ENCODE measurements at places on chromosomes 16 and 17.

GRCh38 chr16:13306161-13306995, 405.0 kb downstream of the SHISA9 start:
- DNase-seq, result no peak

DNA sequence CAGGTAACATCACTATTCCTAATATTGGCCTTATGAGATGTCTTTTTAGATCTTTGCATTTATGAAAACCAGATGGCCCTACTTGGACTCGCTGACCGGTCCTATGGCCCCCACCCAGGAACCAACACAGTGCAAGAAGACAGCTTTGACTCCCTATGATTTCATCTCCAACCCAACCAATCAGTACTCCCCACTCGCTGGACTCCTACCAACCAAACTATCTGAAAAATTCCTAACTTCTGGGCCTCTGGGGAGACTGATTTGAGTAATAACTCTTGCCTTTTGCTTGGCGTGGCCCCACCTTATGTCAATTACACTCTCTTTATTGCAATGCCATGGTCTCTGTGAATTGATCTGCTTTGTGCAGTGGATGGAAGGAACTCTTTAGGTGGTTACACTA, 828.9 kb downstream of the CDH11 start:
- DNase-seq, result no peak

DNA sequence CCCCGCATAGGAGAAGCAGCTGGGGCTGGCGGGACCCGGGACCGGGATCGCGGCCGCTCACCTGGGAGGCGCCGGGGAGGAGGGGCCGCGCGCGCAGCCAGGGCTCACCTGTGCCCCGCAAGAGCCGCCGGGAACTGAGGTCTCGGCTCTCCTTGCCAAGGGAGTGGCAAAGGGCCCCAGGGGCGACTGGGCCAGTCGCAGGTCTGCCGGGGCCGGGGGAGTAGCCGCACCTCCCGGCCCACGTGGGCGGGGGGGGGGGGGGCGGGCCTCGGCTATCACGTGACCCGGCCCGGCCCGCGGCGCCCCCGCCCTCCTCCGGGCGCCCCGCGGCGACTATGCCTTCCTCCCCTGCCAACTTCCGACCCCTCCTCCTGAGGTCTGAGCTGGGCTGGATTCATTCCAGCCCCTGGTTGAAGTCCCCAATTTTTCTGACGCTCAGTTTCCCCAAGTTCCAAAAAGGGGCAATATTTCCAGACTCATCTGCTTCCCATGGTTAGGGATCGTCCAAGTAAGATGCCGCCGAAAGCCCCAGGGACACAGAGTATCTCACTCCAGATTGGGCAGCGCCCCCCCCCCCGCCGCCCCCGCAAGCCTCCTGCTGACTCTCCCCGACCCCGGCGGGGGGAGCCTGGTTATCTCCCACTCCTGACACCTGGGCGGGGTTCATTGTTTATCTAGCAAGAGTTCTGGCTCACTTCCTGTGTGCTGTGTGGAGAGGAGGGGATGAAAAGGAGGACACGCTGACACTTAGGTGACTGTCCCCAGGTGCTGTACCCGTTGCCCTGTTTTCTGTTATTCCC, at the start of gene TMC6:
Gene TMC6, minus strand, starts transcription at position 205 of the 800 bp plus-strand sequence. CDS start 1,923 bp downstream, outside the sequence.
- peak; percentile 83 for DNase-seq

- DNase-seq, result no peak
These were observed 5.9 kb upstream of the RAB40C start for GRCh38 chr16:583815-584591.

GRCh38 chr17:76248013-76248782, 7.9 kb upstream of the RNF157 start:
- DNase-seq, result no peak

DNA sequence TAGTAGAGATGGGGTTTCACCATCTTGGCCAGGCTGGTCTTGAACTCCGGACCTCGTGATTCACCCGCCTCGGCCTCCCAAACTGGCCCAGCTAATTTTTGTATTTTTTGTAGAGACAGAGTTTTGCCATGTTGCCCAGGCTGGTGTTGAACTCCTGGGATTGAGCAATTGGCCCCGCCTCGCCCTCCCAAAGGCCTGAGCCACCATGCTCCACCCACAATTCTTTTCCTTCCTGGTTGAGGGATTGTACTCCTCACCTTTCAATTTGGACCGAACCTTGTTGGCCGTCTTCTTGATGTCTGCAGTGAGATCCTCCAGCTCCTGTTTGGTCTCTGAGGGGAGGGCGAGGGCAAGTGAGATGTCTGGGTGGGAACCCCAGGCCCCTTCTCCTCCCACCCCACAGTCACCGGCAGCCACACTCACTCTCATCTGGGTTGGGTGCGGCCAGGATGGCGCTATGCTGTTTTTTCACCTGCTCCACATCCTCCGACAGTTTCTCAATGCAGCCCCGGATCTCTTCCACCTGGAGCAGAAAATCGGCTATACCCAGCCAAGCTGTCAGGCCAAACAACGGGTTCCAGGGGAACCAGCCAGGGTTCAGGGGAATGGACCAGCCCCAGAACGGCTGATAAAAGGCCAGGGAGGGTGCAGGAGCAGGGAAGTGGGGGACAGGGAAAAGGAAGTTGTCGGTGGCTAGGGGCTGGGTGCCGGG, 9.6 kb downstream of the STX1B start:
- no peak for DNase-seq

DNA sequence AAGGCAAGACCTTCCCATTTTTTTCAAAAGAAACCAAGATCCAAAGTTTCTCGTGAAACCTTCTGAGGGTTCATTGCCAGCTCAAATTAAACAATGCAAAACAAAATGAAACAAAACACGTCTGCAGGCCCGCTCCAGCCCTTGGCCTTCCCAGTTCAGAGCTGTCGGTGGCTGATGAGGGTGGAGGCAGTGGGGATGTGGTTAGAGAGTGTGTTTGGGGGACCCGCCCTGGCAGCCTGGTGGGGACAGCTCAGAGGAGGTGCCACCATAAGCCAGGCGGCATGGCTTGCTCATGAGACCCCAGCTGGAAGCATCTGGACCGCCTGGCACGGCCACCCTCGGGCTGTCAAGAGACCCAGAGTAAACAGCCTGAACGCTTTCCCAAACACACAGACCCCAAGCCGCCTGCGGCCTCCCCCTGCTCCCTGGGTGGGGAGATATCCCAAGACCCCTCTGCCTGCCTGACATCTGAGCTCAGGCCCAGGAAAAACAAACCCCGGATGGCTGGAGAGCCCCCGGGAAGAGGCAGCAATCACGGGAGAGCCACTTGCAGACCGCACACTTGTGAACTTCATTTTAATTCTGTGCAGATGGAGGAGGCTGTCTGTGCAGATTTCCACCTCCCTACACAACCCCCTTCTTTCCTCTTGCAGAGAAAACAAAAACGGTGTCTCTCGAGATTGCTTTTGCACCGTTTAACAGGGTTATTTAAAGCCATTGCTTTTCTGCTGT, 35.4 kb upstream of the LITAF start:
- DNase-seq, result peak; percentile 65

DNA sequence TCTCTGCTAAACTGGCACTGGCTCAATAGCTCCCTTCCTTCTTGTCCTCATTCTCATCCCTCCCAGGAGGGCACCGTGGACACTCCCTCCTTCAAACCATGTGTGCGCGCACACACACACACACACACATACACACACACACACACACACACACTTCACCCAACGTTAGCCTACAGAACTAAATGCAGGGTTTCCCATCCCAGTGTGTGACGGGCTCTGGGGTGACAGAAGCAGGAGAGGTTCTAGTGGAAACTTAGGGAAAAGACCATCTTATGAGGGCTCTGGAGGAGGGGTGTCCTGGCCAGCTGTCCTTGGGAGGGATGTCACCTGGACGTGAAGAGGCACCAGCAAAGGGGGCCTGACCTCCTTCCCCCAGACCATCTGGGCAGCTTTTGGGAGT, 19.7 kb downstream of the OSBPL7 start:
- DNase-seq, result no peak

- DNase-seq, result peak; percentile 85
These were observed 14.5 kb upstream of the TMC7 start for GRCh38 chr16:18969050-18969854.

- DNase-seq, result no peak
These were observed 19.4 kb downstream of the UNC45B start for GRCh38 chr17:35167046-35167445.

GRCh38 chr17:49459401-49459984, 35.6 kb upstream of the NGFR start:
- no peak for DNase-seq

GRCh38 chr17:79537686-79538085, 73.2 kb downstream of the RBFOX3 start:
- DNase-seq, result no peak

GRCh38 chr16:86344586-86344871, 165.8 kb upstream of the FOXF1 start:
- no peak for DNase-seq

- no peak for DNase-seq
These were observed 484.3 kb upstream of the EEF2KMT start for GRCh38 chr16:5581908-5582307.

- DNase-seq, result no peak
These were observed 75.7 kb downstream of the SPAG9 start for GRCh38 chr17:51044976-51045375.

DNA sequence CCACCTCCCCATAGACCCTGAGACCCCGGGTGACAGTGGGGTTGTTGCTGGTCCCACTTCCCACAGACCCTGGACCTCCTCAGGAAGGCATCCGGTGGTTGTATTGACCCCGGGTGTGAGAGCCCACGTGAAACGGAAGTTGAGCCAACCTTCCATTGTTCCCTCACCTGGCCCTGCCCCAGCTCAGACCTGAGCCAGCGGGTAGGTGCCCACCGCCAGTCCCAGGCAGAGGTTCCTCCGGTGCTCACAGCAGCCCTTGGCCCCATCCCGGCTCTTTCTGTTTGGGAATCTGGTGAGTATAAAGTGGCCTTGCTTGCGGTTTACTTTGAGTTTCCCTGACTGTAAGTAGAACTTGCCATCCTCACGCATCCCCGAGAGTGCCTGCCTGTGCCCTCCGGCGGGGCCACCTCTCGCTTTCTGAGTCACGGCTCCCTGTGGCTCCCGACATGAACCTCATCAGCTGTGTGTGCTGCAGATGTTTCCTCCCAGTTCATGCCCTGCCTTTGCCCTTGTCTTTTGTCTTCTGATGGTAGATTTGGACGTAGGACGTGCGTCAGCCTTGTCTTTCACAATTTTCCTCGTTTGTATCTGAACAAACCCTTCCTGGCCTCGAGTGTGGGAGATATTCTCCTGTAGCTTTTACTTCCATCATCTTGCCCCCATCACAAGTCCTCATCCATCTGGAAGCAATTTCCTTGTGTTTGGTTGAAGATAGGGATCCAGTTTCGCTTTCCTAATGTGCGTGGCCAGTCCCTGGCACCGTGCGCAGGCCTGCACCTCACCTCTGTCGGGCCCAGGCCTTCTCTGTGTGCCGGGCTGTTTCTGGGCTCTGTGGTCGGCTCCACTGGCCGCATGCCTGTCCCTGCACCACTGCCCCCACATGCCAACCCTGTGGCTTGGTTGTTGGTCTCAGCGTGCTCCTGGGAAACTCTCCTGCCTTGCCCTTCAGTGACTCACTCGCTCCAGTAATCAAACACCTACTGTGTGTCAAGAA, 76.0 kb downstream of the METRNL start:
- no peak for DNase-seq

- DNase-seq, result no peak
These were observed 30.2 kb downstream of the DNAH17 start for GRCh38 chr17:78547035-78547434.

GRCh38 chr16:48536614-48537200, 73.3 kb downstream of the N4BP1 start:
- DNase-seq, result no peak
